ENCODE measurements at places on chromosomes 3 and 15. TPM values are rescaled to one million over a fixed set of nuclear protein-coding genes. Genes with fewer than 3 reads are reported as not detected.

GRCh38 chr3:153028381-153028780 lies 133.6 kb upstream of the RAP2B start:
- no peak for DNase-seq

CD200R1L gene
- total RNA-seq = not detected

COL6A5 gene
- total RNA-seq = 6.1 TPM

GRCh38 chr3:127497676-127498075 lies 92.9 kb downstream of the TPRA1 start:
- no peak for DNase-seq

- DNase-seq = no peak
These were observed 35.9 kb upstream of the PTPN23 start for GRCh38 chr3:47344971-47345370.

NKIRAS1 gene
- total RNA-seq = 17.1 TPM

- DNase-seq = no peak
These were observed 40.3 kb downstream of the IL1RAP start for GRCh38 chr3:190554197-190554596.

GRCh38 chr3:131658115-131658514 lies 155.3 kb upstream of the MRPL3 start:
- DNase-seq = no peak

ADAM10 gene
- 207 TPM for total RNA-seq

- no peak for DNase-seq
These were observed 47.7 kb downstream of the CCR3 start for GRCh38 chr3:46289966-46290365.

GALNT15 gene
- total RNA-seq = 6.0 TPM

ITPKA gene
- total RNA-seq = 0.37 TPM

DNA sequence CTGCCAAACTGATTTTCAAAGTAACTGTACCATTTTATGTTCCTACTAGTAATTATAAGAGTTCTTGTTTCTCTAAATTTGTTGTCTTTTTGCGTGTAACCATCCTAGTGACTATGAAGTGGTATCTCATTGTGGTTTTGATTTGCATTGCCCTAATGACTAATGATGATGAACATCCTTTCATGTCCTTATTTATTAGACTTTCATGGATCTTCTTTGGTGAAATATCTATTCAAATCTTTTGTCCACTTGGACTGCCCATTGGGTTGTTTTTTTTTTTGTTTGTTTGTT lies 3.6 kb downstream of the OXSR1 start:
- no peak for DNase-seq

DNA sequence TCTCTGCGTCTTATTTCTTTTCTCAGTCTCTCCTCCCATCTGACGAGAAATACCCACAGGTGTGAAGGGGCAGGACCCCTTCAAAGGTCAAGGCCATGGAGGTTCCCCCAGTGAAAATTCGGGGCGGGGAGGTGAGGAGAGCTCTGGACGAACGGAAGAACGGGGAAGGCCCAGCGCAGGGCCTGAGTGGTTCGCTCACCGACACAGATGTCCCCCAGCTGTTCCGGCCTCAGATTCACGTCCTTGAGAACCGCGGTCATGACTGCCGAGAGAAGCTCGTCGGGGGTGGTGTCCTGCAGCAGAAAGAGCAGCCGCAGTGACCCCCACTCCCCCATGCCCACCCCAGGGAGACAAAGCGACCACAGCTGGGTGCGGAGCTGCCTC lies 542 bp downstream of the ACAA1 start:
- DNase-seq = no peak

HYAL1 gene
- 2.5 TPM for total RNA-seq

MITF gene
- total RNA-seq = 13.6 TPM

DNA sequence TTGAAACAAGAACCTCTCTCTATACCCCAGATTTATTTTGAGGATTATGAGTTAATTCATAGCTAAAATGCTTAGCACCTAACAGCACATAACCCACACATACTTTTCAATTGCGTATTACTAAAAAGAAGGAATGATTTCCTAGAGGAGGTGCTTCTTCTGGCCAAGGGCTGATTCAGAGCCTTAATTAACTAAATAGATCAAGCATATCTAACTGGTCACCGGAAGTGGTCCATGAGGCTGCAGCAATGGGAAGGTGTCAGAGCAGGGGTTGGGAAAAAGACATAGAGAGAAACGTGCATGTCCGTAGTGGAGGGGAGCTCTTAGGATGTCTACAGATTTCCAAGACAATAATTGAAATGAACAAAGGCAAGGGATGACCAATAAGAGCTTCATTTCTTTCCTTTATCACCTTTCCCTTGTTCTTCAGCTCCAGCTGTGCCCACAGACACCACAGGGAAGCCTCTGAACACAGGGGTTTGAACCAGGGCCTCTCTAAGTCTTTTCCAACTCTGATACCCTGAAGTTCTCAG lies 467 bp downstream of the HGD start:
- DNase-seq = no peak
